A673 (cell line): ENCODE measurements at places on chromosomes 1 and 21. TPM values are rescaled to one million over a fixed set of nuclear protein-coding genes. Genes with fewer than 3 reads are reported as not detected.

The H3-3A gene
- total RNA-seq: 638 and 640 TPM in 2 replicates

The SPRR2G gene
- total RNA-seq: not detected in 2 replicates

DNA sequence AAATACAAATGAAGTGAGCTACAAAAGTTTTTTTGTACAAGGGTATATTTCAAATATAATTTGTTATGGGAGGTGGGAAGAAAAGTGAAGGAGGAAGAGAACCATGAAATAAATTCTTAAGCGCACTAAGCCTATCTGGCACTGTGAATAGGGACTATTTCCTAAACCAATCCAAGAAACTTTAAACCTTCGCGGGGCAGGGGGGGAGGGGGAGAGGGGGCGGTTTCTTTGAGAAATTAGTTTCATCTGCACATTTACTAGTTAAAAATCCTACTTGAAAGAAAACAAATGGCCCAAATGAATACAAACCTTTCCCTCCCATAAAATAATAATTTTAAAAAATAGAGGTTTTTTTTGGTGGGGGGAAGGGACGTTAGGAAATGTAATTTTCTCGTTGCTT lies 364 bp downstream of the GOLPH3L start:
- peak overlapping the region; percentile 67 for H3K4me3 ChIP-seq
- DNase-seq: peak; percentile 22
- H3K36me3 ChIP-seq: peaks cover 26% of the 10 kb centered on the region
- H3K27ac ChIP-seq: no peak overlapping the region
- peaks cover 12% of the 10 kb centered on the region for H3K4me1 ChIP-seq
- no peaks in the 10 kb centered on the region for H3K27me3 ChIP-seq

DNA sequence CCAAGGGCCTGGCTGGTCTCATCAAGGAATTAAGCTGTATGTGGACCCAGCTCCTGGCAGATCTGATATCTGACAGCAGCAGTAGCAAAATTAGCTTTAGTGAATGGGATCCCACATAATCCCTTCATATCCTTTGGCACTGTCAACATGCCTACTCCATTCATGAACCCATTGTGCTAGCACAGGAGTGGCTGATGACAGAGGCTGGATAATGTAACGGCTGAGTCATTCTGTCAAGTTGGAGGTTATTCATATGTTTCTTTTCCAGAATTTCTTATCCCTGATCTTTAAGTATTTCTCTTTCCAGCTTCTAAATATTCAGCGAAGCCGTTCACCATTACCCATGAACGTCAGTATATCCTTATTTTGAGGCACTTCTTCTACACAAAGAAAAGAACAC lies 84.3 kb downstream of the EXTL2 start:
- no peak overlapping the region for H3K27ac ChIP-seq
- H3K4me3 ChIP-seq: no peak overlapping the region
- no peaks in the 10 kb centered on the region for H3K27me3 ChIP-seq
- no peak for DNase-seq
- H3K36me3 ChIP-seq: no peaks in the 10 kb centered on the region
